ENCODE measurements at places on chromosomes 1 and 21.

- DNase-seq = no peak
These were observed 37.5 kb upstream of the HHAT start for GRCh38 chr1:210291081-210291764.

DNA sequence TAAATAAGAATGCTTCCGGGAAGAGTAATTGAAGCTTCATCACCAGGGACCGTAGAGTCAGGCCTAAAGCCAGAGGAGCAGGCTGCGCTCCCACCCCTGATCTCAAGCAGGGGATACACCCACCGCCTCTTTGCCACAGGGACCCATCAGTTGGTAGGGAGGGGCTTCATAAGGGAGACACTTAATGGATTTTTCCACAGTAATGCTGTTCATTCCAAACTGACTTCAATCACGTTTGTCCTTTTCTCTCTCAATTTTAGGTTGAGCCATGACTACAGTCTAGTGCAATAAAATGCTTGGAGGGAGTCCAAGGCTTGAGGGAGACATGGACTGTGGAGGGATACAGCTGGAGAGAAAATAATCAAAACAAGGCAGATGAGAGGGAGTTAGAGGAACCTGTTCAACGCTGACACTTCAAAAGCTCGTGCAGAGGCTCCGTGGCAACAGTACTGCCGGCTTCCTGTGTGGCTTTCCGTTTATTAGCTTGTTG, 111.5 kb downstream of the SEC16B start:
- no peak for DNase-seq

DNA sequence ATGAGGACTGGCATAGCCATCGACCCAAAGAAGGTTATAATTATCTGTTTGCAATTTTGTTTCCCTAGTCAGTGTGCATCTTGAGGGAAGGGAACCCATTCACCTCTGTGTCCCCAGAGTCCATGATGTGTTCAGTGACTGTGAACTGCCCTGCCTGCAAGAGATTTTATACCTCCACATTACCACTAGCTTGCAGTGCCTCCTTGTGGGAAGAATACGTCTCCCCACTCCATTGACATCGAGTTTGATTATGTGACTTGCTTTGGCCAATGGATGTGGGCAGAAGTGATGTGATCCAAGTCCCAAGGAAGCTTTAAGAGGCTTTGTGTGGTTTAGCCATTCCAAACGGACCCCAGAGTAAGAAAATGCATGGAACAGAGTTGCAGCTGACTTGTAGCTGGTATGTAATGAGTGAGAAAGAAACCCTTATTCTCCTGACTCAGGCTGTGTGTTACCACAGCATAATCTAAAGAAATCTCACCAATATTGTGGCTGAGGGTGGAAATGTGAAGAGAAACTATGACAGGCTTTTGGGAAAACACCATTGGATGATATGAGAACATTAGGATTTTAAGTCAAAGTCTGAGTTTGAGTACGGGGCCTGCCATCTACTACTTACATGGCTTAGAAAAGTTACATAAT, 47.8 kb upstream of the NRDC start:
- peak; percentile 21 for DNase-seq

DNA sequence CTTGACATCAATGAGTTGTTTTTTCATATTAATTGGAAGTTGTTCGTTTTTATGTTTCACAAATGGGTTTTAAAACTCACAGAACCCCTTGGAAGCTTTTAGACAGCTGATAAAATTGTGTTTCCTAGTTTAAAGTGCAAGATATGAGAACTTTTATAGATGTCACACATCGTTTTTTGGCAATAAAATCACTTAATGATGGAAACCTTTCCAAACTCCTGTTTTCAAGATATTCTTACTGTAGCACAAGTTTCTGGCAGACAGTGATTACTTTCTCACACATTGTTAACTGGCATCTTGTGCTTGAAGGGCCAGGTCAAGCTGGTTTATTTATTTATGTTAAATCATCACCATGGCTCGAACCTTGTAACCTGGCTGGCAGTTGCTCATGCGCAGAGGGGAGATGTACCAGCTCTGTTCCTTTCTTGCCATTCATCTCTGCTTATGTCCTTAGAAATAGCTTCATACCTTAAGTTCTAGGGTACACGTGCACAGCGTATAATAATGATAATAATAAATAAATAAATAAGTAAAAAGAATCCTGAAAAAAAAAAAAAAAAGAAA, 10.2 kb upstream of the RCAN1 start:
- no peak for DNase-seq

DNA sequence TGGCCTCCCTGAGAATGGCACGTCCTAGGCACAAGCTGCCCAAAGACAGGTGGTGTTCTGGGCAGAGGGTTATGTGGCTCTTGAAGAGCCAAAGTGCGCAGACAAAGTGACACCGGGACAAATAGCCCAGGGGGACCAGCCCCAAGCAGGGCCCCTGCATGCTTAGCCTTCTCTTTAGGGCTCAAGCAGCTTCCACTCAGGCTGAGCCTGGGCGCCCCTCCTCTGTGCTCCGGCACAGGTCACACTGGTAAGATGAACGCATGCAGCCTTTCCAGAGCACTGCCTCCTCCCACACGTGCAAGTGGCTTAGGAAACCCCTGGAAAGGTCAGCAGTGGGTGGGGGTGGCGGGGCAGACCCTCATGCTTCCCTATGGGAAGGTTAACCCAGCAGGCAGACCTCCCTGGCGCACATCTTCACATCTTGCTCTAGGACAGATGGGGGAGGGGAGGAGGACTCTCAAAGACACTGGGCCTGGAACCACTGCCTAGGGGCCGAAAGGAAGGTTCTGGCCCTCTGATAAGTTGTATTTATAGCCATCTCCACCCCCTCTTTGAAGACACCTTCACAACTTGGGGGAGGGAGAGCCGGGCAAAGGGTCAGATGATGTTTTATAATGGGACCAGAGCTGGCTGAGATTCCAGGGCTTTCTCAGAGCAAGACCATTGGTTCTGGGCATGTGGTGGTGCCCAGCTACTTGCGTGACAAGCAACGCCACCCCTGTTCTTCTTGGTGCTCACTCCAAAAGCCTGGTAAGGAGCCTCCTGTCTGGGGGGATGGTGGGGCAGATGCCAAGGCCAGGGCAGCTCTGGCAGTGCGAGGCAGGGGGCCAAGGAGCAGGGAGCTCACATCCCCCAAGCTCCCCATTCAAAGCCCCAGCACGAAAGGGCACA, 5.5 kb downstream of the KLHL21 start:
- DNase-seq = no peak

DNA sequence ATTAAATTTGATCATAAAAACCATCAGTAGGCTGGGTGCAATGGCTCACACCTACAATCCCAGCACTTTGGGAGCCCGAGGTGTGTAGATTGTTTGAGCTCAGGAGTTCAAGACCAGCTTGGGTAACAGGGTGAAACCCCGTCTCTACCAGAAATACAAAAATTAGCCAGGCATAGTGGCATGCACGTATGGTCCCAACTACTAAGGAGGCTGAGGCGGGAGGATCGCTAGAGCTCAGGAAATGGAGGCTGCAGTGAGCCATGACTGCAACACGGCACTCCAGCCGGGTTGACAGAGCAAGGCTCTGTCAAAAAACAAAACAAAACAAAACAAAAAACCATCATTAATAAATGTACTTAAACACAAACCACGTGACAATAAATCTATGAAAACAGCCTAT, 61.0 kb downstream of the ARID4B start:
- no peak for DNase-seq

GRCh38 chr1:158249646-158250045, 4.6 kb upstream of the CD1A start:
- no peak for DNase-seq

DNA sequence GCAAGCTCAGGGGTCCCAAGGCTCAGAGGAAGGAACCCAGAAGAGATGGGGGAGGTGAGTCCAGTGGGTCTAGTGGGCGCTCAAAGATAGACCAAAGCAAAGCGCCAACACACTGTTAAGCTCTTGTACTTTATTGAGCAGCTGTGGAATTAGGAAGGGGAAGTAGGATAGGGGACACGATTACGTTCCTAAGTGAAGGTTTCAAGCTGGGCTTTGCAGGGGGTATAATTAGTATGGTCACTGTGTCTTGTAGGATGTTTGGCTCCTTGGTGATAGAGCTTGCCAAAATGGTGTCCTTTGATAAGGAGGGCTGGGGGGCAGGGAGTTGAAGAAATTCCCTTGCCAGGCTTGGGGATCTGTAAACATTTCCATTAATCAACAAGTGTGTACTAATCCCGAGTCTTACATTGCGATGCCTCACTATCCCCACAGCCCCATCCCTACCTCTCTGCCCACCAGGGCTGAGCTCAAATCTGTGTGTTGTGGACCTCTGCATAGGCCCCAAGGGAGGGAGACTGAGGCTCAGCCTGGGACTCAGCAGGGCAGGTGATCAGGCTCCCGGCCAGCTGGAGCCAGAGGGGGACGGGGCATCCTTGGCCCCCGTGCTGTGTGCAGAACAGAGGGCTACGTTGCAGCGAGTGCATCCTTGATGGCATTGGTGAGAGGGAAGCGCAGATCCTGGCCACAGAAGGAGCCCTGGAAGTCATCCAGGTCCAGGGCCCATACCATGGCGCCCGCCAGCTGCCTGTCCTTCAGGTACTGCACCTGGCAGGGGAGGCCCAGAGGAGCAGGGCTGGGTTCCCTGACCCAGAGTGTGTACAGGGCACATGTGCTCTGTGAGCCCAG, 3.4 kb upstream of the MYBPH start:
- DNase-seq = no peak

GRCh38 chr1:48222501-48223242, at the start of gene SLC5A9:
TSS of gene SLC5A9 (plus strand) at chr1:48222716. CDS start at chr1:48222737, 21 bp downstream.
- DNase-seq = no peak

GRCh38 chr1:55685560-55685959, 470.4 kb upstream of the USP24 start:
- no peak for DNase-seq

DNA sequence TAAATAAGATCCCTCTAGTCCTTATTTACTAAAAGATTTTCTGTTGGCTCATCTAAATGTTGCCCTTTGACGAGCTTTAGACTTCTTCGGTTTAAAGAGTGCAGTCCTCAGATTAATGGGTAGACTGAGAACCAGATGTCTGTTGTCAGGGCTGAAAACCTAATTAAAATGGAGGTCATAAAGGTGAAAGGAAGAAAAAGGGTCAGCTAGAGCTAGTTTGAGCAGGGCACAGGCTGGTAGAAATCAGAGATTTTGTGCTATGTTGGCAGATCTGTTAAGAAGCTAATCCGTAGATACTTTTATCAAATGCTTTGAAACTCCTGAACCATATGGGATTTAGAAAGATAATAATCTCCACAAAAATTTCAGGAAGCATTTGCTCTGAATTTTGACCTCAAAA, 959.0 kb downstream of the PLA2G4A start:
- no peak for DNase-seq

DNA sequence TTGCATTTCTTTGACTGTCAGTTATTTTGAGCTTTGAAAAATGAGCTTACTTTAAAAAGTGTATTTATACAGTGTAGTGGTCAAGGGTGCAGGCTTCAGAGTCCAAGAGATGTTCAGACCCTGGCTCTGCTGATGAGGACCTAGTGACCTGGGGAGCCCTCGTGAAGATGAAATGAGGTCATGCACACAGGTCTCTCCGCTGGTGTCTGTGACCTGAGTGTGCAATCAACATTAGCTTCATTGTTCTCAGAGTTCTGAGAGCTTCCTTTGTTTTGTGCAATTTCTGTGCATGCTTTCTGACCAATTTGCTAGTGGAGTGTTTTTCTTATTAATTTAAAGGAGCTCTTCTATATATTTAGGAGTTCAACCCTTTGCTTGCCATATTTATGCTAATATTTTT, 71.3 kb downstream of the RIPK4 start:
- no peak for DNase-seq

DNA sequence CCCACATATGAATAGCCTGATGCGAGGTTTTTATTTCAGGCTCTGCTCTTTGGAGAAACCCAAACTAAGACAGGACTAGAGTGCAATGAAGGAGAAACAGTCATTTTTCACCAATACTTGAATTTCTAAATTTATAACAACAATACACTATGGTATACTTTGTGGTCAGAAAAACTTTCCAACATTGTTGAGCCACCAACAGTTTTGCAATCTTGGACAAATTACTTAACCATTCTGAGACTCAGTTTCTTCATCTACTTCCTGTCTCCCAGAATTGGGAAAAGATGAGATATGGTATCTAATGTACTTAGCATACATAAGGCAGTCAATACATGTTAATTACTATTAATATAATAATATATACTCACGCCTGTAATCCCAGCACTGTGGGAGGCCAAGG, 519.8 kb upstream of the PLXNA2 start:
- DNase-seq = no peak

DNA sequence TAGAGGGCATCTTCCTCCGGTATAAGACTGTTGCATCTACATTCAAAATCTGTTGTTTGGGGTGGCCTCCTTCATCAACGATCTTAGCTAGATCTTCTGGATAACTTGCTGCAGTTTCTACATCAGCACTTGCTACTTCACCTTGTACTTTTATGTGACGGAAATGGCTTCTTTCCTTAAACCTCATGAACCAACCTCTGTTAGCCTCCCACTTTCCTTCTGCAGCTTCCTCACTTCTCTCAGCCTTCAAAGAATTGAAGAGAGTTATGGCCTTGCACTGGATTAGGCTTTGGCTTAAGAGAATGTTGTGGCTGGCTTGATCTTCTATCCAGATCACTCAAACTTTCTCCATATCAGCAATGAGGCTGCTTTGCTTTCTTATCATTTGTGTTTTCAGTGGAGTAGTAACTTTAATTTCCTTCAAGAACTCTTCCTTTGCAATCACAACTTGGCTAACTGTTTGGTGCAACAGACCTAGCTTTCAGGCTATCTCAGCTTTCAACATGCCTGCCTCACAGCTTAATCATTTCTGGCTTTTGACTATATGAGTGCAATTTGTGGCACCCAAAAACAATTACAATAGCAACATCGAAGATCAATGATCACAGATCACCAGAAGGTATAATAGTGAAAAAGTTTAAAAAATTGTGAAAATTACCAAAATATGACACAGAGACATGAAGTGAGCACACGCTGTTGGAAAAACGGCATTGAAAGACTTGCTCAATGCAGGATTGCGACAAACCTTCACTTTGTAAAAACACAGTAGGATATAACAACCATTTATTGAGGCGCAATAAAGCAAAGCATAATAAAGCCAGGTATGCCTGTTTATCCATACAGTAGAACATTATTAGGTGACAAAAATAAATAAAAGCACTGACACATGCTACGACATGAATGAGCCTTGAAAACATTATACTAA, 56.7 kb upstream of the GFI1 start:
- no peak for DNase-seq

- DNase-seq = no peak
These were observed 7.8 kb upstream of the PRXL2B start for GRCh38 chr1:2578758-2579118.

DNA sequence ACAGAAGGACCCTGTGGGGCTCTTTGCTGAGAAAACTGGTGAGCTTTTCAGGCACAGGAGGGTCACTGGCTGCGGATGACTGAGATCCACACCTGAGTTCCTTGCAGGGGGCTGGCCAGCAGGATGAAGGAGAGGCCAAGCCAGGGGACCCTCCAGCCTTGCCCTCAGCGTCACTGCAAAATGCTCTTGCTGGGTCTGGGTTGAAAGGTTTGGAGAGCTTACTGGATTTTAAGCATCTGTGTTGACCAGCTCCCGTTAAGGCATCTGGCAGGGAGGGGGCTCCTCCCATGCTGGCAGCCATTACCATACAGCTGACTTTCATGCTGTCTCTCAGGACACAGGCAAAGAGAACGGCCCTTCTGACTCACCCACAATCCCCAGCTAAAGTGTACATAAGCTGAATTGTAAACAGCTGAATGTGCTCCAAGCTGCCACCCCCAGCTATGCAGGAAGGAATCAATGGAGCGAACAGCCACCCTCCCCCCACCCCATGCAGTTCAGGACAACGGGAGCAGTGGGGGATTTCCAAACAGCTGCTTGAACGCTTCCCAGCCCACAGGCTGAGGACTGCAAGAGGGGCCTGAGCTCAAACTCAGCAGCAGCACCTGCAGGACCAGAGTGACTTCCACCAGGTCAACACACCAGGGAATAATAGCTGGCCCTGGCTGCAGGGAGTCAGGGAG, 21.3 kb upstream of the A3GALT2 start:
- DNase-seq = no peak
